ENCODE measurements at places on chromosomes 2 and 18.

DNA sequence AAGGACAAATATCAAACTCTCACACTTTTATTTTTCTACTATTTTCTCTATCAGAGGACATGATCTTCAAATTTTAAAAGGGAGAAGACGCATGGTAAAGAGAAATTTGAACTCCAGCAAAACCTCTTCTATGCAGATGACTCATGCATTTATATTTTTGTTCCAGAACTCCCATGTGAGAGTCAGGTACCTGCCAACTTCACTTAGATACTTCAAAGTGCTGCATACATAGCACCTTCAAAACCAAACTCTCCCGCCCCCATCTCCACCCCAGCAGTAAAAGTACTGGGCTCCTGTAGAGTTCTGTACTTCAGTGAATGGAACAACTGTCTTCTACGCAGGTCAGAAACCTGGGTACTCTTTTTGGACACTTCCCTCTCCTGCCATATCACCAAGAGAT lies 398.3 kb downstream of the TGIF1 start:
- no peak for DNase-seq

DNA sequence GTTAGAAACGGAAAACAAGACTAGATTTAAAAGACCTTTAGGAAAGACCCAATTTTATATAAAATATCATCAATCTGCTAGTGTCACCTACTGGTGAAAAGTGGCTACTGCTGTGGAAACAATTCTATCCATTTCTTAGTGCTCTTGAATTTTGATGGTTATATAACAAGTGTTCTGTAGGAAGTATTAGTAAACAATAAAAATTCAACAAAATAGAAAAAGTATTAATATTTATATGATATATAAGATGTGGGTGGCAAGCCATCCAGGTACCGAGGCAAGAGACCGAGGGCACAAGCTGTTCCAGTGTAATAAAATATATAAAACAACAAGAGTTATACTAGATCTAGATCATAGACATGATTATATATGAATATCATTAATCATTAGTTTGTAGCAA lies 6.2 kb upstream of the TMEM87B start:
- DNase-seq, result no peak

- no peak for DNase-seq
These were observed 171.7 kb upstream of the SOX11 start for GRCh38 chr2:5520463-5520972.

DNA sequence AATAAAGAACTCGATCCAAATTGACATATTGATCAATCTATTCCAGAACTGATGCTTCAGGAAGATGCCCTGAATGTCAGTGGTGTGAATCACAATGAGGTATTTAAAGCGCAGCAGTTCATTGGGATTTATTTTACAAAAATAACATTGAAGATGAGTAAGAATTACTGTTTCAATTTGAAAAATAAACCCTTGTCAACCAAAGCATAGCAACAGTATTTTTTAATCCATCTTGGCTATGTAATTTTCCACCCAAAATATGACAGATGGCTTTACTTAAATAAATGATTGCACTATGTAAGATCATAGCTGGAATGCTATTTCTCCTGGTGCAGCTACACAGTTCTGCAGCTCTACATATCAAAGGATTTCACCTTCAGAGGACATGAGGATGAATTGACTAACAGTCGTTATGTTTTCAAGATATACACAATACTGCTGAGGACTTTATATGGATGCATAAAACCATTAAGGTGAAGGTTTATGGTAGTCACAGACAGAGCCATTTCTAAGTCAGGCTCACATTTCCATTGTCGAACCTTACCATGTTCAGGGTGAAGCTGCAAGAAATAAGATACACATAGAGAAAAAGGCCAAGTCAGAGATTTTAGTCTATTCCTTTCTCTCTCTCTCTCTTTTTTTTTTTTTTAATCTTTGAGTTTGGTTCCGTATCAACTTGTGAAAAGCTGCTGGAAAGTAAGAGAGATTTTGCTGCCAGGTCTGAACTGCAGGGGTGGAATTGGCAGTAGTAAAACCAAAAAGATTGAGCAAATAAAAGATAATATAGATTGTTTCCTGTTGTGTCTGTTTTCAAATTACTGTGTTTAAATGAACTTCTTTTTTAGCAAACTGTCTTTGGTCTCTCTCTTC lies 398.0 kb upstream of the CDH20 start:
- no peak for DNase-seq

DNA sequence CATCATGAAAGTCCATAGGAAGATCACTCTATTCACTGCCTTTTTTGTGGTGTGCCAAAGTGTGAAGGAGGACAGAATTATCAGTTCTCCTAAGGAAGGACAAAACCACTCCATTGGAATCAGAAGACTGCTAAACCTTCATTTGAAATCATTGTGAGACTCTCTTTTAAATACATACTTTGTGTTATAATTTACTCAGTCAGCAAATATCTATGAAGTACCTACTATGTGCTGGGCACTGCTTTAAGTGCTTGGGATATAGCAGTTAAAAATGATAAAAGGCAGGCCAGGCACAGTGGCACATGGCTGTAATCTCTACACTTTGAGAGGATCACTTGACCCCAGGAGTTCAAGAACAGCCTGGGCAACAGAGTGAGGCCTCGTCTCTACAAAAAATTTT lies 692.3 kb downstream of the DSC3 start:
- DNase-seq, result no peak

GRCh38 chr18:52339891-52340371 lies at the start of gene DCC:
DCC (plus strand) TSS chr18:52340197; CDS start chr18:52340788, 591 bp downstream.
- DNase-seq, result peak; percentile 55

GRCh38 chr18:61581578-61582201 lies 248.5 kb downstream of the CDH20 start:
- DNase-seq, result peak; percentile 89

GRCh38 chr2:200172944-200173581 lies 133.4 kb upstream of the SPATS2L start:
- DNase-seq, result peak; percentile 25

GRCh38 chr2:137976274-137976673 lies 12.0 kb downstream of the HNMT start:
- DNase-seq, result no peak

GRCh38 chr18:48761582-48761981 lies 189.2 kb downstream of the SMAD7 start:
- DNase-seq, result no peak

DNA sequence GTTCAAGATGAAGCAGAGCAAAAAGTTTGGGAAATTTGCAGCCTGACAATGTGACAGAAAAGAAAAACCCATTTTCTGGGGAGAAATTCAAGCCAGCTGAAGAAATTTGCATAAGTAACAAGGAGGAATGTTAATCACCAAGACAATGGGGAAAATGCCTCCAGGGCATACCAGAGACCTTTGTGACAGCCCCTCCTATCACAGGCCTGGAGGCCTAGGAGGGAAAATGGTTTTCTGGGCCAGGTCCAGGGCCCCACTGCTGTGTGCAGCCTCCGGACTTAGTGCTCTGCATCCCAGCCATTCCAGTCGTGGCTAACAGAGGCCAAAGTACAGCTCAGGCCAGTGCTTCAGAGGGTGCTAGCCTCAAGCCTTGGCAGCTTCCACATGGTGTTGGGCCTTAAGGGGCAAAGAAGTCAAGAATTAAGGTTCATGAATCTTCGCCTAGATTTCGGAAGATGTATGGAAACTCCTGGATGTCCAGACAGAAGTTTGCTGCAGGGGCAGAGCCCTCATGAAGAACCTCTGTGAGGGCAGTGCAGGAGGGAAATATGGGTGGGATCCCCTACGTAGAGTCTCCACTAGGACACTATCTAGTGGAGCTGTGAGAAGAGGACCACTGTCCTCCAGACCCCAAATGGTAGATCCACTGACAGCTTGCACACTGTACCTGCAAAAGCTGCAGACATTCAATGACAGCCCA lies 314.1 kb upstream of the TRIB2 start:
- DNase-seq, result no peak

GRCh38 chr18:50509012-50509411 lies 50.9 kb upstream of the MAPK4 start:
- no peak for DNase-seq

DNA sequence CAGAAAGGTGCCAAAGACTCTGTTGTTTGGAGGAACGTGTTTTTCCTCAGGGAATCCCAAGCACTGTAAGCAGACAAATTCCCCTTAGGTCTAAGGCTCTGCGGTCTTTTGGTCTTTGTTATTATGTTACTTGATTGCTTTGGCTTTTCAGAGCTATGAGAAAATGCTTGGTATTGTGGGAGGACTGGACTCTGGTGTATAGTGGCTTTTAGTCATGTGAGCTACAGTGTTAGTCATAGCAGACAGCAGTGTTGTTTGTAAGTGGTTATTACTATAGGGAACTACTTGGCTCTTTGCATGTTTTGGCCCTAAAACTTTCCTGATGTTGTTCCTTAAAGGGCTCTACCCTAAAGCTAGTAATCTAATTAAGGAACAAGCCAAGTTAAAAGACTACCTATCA lies 956.2 kb upstream of the LRATD1 start:
- DNase-seq, result no peak

DNA sequence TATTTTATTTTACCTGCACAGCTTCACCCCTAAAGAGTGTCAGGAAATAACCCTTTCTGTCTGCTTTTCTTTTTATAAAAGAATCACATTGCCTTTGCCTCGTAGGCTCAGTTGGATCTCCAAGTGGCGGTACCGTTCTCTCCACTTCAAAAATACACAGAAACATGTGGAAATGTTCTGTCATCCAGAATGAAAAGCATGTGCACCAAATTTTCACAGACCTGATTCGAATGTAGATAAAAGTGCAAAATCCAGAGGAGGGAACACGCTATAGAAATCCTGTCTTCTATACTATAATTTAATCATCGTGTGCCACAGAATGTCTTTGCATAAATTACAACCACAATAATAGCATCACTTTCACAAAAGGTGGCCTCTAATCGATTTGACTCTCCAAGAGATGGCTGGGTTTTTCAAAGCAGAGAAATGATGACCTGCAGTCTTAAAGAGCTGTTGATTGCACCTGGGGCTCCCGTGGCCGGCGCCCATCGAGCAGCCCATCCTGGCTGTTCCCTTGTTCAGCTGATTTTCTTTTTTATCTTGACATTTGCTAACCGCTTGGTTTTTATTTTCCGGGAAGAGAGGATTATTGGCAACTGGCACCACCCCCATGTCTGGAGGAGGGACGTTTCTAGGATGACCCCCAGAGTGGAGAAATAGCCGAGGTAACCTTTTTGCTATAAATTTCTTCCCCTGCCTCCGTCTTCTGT lies 290.2 kb downstream of the SOX11 start:
- DNase-seq, result no peak

GRCh38 chr2:67256892-67257291 lies 140.2 kb upstream of the ETAA1 start:
- no peak for DNase-seq

- no peak for DNase-seq
These were observed 108.4 kb downstream of the IRS1 start for GRCh38 chr2:226691255-226691654.

DNA sequence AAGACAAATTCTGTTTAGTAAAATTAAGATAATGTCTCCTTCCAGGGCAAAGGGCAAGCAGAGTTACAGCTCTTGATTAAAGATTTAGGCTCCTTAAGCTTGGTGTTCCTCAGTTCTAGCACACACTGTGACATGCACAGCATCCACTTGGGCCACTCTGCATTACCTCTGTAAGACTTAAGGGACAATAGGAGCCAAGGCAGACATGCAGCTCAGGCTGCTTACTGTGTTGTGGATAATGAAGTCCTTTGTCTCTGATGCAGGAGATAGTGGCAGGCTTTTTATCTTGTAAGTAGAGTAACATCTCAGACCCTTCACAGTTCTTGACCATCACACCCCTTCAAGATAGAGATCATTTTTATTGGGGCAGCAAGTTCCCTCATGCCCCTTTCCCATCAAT lies 31.2 kb downstream of the RBM45 start:
- DNase-seq, result no peak

DNA sequence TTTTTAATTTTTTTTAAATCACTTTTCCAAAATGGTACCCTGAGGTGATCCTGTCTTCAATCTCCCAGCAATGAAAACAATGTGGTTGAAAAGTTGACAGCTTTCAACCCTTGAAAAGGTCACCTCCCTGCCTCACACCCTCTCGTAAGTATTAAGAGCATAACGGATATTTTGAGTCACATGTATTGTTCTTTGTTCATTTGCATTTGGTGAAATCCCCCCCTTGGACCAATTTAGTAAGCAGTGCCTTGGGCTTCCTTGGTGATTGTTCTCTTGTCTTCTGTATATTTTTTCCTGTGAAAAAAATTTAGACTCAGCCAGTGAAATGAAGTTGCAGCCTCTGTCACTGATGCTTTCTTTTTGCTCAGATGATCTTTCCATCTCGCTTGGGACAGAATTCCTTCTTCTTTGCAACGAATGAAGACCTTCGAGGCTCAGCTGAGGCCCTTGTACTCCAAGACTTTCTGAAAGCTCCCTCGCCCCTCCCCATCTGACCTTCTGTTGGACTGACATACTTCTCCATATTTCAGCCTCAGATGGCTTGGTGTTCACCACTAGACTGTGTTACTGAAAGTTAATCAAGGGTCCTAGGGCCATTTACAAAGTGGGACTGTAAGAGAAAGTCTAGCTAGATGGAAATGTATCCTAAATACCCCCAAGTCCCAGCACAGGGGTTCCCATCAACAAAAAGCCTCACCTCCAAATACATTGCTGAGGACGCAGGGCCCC lies 158.4 kb downstream of the BCL2 start:
- no peak for DNase-seq

- DNase-seq, result no peak
These were observed 44.6 kb downstream of the SMAD4 start for GRCh38 chr18:51074605-51075004.

DNA sequence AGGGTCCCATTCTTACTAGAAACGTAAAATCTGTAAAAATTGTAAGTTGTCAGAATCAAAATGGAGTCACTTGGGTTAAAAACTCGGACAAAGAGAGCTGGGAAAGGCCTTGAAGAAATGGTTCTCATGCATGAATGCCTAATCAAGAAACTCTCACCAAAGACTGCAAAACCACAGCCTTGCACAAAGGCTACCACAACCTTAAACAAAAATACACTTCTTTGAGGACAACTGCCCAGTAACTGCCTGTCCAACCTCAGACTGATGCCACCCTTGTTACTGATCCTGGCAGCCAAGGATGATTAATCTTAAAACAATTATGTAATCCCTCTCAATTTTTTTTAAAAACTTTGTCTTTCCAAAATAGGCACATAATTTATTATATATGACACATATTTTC lies 299.3 kb downstream of the CCDC85A start:
- no peak for DNase-seq

GRCh38 chr18:39007031-39007902 lies 1441.7 kb upstream of the CELF4 start:
- DNase-seq, result peak; percentile 63

- peak; percentile 30 for DNase-seq
These were observed 35.2 kb downstream of the HS1BP3 start for GRCh38 chr2:20615466-20616241.

- DNase-seq, result no peak
These were observed 171.4 kb upstream of the NDUFV2 start for GRCh38 chr18:8930990-8931616.

DNA sequence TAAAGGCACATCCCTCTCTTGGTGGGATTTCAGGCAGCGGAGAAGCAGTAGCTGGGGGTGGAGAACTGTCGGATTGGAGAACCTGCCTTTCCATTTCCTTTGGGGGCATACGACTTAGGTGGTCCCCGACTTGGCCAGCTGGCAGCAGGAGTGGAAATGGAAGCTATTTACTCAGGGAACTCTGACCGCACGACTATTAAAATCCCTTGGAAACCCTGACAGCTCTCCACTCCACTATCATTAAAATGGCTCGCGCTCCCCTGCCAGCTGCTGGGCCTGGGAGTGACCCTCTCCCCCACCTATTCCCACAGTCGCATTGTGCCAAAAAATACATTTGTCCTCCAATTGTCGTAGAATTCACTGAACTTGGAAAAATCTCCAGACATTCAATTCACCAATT lies 77.7 kb upstream of the APCDD1 start:
- DNase-seq, result no peak

- no peak for DNase-seq
These were observed 77.9 kb upstream of the FZD7 start for GRCh38 chr2:201955702-201956141.

GRCh38 chr2:162266460-162266760 lies 23.2 kb upstream of the FAP start:
- DNase-seq, result no peak

Measured in left lung (tissue), 14 donors.